Activated naive CD4-positive, alpha-beta T cell (primary cell): ENCODE measurements at places on chromosomes 6 and 20.

- no peak for DNase-seq
Observed at GRCh38 chr20:13220194-13220903, 725 bp upstream of the ISM1 start.

GRCh38 chr6:788058-788457 is 95.1 kb upstream of the EXOC2 start:
- DNase-seq: no peak

GRCh38 chr6:113570641-113571040 is 286.5 kb upstream of the MARCKS start:
- DNase-seq: no peak

DNA sequence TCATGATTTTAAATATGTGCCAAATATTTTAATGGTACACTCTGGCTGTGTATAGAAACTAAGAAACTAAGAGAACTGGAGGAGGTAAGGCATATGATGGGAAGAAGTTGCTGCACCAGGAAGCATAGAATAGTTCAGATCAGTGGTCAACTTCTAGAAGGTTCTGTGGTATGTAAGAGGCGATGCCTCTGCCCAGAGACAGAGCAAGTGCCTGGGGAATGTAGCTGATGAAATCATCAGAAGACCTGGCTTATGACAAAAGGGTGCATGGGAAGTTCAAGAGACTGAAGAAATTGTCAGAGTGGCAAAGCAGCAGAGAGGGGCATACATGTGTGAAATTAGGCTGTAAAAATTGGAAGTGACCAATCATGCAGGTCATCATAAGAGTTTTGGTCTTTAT is 580.8 kb downstream of the BMP2 start:
- no peak for DNase-seq

DNA sequence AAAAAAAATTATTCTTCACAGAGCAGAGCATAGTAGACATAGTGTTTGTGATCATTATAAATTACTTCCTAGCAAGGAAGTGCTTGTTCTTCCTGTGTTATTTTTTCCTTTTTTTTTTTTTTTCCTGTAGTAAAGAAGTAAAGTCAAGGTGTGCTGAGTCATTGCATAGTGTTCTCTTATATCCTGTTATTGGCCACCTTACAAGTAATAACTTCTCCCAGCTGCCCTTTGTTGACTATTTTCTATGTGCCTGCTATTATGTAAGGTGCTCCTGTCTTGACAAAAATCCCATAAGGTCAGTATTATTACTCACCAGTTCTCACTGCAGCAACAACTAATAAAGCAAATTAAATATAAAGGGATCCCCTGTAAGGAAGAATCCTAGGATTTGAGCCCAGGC is 195.3 kb downstream of the GJA1 start:
- no peak for DNase-seq
